ENCODE measurements at places on chromosomes 16 and 17. TPM values are rescaled to one million over a fixed set of nuclear protein-coding genes. Genes with fewer than 3 reads are reported as not detected.

Gene HCRT
- total RNA-seq = not detected

Gene C1QTNF8
- total RNA-seq = not detected

Gene ETV4
- total RNA-seq = 52.2 TPM

Gene TPSG1
- not detected for total RNA-seq

Gene USP36
- total RNA-seq = 48.1 TPM

Gene KRT24
- total RNA-seq = not detected

Gene KRTAP9-4
- total RNA-seq = not detected

Gene SNX20
- total RNA-seq = not detected

Gene CDH15
- not detected for total RNA-seq

Gene ALDH3A2
- total RNA-seq = 150 TPM

Gene MAF
- 0.25 TPM for total RNA-seq

Gene GLTPD2
- not detected for total RNA-seq

Gene MEFV
- not detected for total RNA-seq

Gene PRSS22
- 1.6 TPM for total RNA-seq

Gene ABCC6
- total RNA-seq = 1.6 TPM

Gene ANKFN1
- total RNA-seq = not detected

Gene TBC1D3K
- not detected for total RNA-seq

Gene PER1
- total RNA-seq = 26.4 TPM

Gene EDC4
- 69.7 TPM for total RNA-seq

Gene SULT1A3
- total RNA-seq = 12.4 TPM

Gene RASD1
- total RNA-seq = 1.2 TPM

Gene ABCC12
- total RNA-seq = 0.20 TPM

Gene CRISPLD2
- total RNA-seq = 3.1 TPM

Gene ZNF213
- 12.6 TPM for total RNA-seq

Gene SYT17
- total RNA-seq = 13.6 TPM

Gene ADAM11
- total RNA-seq = 1.3 TPM

Gene ZPBP2
- not detected for total RNA-seq
